NT2/D1 (cell line): ENCODE measurements at places on chromosomes 16 and 17.

- DNase-seq = no peak
Observed at GRCh38 chr16:67766291-67766690, 40.1 kb downstream of the RANBP10 start.

DNA sequence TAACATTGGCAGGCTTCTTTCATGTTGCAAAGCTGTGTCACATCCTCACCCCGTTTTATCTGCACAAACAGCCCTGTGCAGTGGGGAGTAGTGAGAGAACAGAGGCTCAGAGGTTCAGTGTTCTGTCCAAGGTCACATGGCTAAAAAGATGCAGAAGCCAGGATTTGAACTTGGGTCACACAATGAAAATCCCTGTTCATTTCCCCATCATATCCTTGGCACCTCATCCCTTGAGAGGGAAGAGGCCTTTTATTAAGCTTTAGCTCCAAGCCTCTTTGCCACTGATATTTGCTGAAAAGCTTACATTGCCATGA lies 106.6 kb downstream of the AMFR start:
- no peak for DNase-seq

DNA sequence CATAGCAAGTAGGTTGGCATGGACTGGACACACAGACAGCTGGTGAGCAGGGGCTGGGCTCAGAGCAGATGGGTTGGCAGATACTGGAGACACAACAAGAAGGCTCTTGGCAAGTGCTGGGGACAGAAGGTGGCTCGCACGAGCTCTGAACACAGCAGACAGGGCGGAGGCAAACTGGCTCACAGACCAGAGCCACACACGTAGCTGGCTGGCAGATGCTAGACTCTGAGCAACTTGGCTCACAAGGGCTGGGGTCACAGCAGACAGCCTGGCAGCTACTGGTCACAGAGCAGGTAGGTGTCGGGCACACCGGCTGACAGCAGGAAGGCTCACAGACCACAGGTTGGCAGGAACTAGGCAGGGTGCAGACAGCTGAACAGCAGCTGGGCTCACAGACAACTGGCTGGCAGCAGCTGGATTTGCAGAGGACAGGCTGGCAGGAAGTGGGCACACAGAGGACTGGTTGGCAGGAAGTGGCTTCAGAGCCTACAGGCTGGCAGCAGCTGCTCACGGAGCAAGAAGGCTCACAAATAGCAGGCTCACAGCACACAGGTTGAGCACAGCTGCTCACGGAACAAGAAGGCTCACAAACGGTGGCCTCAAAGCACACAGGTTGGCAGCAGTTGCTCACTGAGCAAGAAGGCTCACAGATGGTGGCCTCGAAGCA lies 725 bp downstream of the KRTAP16-1 start:
- no peak for DNase-seq

GRCh38 chr17:79776376-79777119 lies 1.4 kb upstream of the CBX2 start:
- DNase-seq = no peak

DNA sequence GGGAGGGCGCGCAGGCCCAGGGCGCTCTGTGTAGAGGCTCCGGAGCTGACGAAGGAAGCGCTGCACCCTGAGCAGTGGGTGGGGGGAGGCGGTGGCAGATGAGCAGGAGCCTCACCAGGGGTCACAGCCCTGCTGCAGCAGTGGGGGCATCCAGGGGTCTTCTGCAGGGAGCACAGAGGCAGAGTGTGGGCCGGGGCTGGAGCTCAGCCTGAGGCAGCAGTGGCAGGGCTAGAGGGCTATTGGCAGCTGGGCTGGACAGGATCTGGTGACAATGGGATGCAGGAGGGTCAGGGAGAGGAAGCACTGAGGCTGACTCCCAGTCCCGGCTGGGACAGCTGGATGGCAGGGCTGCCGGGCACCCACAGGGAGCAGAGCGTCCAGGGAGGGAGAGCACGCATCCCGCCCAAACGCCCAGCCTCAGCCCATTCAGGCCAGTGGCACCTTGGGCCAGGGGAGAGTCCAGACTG lies 21.0 kb downstream of the KDM8 start:
- DNase-seq = no peak

- no peak for DNase-seq
Observed at GRCh38 chr17:64262198-64262999, 661 bp downstream of the TEX2 start.

DNA sequence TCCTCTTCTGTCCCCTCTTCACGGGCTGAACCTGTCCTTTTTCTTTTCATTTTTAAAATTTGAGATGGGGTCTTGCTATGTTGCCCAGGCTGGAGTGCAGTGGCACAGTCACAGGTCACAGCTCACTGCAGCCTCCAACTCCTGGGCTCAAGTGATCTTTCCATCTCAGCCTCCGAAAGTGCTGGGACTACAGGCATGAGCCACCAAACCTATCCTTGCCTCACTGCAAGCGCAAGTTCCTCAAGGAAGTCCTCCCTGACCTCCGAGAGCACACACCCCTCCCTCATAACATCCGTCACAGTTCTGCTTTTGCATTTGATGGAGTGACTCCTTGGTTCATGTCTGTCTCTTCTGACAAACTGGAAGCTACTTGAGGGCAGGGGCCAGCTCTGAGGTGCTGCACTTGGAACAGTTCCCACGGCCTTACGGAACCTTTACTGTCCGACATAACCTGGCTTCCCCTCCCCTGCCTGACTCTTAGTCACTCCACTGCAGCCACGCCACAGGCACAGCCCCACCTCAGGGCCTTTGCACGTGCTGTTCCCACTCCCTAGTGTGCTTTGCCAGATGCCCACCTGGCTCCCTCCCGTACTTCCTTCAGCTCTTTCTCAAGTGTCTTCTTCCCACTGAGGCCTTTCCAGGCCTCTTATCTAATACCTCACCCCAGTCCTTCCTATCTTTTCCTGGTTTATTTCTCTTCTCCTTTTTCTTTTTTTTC lies 4.4 kb downstream of the TBX6 start:
- DNase-seq = no peak

DNA sequence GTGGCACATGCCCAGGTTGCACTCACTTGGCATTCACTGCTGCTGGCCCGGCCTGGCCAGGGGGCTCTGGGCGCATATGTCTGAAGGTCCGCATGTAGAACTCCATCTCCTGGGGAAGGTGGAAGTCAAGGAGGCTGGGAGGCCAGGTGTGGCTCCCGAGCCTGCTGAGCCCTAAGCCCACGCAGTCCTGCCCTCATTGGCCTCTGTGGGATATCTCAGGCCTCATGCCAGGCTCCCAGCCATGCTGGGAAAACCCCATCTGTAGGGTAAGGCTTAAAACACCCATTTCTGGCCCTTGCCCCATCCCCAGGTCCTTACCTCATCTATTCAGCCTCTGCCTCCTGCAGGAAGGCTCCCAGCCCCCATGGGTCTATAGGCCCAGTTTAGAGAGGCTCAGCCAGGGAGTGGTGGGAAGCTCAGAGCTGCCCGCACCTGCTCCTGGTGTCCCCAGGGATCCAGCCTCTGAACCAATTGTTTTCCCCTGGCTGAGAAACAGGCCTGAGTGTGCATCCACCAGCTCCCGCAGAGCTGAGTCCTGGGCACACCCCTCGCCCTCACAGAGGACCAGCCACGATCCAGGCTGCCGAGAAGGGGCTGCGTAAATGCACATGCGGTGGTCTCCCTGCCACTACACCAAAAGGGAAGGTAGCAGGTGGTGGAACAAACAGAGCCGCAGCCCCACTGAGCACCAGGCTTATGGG lies 2.3 kb upstream of the TPPP3 start:
- no peak for DNase-seq

DNA sequence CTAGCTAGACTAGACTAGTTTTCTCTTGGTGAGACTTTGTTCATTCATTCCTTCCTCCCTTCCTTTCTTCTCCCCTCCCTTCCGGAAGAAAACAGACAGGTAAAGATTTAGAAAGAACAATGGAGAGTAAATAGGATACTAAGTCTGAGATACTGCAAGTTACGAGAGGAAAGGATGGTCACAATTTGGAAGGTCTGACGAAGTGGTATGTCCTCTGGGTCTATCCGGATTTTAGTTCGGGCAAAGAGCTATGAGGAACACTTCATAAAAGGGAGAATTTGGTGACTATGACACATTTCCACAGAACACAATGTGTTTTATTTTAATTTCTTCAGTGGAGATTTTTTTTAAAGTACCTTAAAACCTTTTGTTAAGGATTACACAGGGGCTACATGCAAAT lies 107.7 kb downstream of the BRIP1 start:
- no peak for DNase-seq

GRCh38 chr16:23072769-23073549 lies 76.3 kb downstream of the USP31 start:
- DNase-seq = no peak

DNA sequence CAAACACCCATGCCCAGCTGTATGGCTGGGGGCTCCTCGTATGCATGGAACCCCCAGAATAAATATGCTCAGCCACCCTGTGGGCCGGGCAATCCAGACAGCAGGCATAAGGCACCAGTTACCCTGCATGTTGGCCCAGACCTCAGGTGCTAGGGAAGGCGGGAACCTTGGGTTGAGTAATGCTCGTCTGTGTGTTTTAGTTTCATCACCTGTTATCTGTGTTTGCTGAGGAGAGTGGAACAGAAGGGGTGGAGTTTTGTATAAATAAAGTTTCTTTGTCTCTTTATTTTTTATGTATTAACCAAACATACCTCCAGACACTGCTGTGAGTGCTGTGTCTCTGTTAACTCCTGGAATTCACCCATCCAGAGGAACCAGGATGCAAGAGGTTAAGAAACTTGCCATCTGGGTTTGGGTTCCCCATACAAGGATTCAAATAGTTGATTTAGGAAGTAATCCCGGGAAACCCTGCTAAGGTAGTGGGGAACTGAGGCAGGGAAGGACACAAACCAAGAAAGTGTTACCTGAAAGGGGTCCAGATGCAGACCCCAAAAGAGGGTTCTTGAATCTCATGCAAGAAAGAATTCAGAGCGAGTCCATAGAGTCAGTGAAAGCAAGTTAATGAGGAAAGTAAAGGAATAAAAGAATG lies 37.4 kb upstream of the IL21R start:
- DNase-seq = no peak

- no peak for DNase-seq
Observed at GRCh38 chr17:3974980-3975379, 10.7 kb upstream of the ATP2A3 start.

GRCh38 chr16:81975637-81976036 lies 35.6 kb downstream of the SDR42E1 start:
- DNase-seq = peak; percentile 43

- DNase-seq = no peak
Observed at GRCh38 chr16:6728381-6728780, 604.3 kb upstream of the RBFOX1 start.

- no peak for DNase-seq
Observed at GRCh38 chr17:11485336-11486100, 112.8 kb upstream of the DNAH9 start.

GRCh38 chr16:27463741-27464591 lies 62.0 kb downstream of the IL21R start:
- no peak for DNase-seq

DNA sequence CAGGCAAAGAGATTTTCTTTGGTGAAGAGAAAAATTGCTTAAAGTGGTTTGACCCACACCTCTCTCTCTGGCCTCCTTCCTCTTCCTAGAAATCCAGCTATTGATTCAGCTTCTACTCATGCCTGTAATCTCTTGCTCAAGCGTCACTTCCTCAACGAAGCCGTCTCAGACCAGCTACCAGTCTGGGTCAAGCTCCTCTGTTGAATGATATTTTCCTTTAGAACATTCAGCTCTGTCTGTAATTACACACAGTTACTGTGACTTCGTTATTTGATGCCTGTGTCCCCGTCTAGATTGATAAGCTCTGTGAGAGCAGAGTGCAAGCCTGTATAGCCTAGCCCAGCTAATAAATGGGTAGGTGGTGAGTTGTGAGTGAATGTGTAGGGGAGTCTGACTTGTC lies 168.5 kb downstream of the GRIN2A start:
- no peak for DNase-seq

GRCh38 chr17:34442387-34443111 lies 79.5 kb upstream of the CCL1 start:
- no peak for DNase-seq

DNA sequence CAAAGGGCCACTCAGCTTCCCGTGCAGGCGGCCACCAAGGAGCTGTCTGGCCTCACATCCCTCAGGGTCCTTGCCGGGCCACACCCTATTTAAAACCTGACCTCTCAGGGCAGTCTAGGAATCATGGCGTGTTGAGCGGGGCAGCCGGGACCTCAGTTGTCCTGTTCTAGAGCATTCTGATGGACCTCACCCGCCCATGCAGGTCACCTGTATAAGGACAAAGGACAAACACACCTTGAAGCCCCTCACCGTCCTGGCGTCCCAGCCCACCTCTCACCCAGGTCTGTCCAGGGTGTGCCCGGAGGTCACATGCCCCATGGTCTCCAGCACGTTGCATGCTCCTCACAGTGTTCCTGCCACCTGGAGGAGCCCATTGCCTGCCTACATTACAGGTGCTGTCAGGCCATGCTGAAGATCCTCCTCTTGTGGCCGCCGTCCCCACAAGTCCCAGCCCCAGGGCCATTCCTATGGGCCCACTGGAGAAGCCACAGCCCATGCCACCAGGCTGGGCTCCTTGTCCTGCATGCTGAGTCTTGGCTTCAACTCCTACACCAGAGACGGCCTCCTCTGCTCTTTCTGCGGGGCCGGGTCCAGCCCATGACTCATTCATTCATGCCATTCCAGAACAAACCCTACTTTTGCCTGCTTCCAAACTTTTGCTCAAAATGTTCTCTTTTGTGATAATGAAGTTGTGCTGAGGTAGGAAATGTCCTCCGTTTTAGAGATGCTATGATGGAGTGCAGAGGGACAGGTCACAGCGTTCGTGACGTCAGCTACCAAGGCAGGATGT lies 46.3 kb downstream of the PEMT start:
- DNase-seq = no peak

DNA sequence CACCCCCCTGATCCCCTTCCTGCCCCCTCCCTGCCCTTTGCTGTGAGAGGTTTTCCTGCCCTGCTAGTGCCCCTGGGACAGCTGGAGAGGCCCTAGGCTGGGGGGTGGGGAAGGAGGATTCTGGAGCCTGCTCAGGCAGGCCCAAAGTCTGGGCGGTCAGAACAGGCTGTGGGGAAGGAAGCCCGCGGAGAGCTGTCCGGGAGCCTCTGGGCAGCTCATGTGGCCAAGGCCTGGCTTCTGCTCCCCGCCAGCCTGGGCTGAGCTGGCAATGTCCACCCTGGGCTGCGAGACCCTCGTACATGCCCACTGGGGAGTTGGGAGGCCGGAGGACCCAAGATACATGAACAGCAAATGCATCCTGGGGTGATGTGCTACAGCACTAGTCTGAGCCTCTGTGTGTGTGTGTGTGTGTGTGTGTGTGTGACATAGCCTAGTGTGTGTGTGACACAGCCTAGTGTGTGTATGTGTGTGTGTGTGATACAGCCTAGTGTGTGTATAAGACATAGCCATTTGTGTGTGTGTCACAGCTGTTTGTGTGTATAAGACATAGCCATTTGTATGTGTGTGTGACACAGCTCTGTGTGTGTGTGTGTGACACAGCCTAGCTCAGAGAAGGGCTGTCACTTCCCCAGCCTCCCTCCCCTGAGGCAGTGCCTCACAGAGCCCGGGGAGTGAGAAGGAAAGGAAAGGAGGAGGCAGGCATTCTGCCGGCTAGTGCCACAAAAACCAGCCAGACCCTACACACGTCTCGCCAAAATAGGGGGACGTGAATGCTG lies 201.4 kb upstream of the CIBAR2 start:
- no peak for DNase-seq

DNA sequence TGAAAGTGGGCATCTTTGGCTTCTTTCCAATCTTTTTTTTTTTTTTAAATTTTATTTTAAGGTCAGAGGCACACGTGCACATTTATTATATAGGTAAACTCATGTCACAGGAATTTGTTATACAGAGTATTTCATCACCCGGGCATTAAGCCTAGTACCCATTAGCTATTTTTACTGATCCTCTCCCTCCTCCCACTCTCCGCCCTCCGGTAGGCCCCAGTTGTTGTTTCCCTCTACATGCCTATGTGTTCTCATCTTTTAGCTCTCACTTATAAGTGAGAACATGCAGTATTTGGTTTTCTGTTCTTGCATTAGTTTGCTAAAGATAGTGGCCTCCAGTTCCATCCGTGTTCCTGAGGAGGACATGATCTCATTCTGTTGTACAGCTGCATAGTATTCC lies 108.5 kb downstream of the CYB561 start:
- no peak for DNase-seq
